ENCODE measurements at places on chromosomes 1 and 21.

- no peak for DNase-seq
These were observed 26.1 kb downstream of the CR1L start for GRCh38 chr1:207670997-207671396.

GRCh38 chr1:115170377-115170776 is 81.1 kb upstream of the TSPAN2 start:
- no peak for DNase-seq

DNA sequence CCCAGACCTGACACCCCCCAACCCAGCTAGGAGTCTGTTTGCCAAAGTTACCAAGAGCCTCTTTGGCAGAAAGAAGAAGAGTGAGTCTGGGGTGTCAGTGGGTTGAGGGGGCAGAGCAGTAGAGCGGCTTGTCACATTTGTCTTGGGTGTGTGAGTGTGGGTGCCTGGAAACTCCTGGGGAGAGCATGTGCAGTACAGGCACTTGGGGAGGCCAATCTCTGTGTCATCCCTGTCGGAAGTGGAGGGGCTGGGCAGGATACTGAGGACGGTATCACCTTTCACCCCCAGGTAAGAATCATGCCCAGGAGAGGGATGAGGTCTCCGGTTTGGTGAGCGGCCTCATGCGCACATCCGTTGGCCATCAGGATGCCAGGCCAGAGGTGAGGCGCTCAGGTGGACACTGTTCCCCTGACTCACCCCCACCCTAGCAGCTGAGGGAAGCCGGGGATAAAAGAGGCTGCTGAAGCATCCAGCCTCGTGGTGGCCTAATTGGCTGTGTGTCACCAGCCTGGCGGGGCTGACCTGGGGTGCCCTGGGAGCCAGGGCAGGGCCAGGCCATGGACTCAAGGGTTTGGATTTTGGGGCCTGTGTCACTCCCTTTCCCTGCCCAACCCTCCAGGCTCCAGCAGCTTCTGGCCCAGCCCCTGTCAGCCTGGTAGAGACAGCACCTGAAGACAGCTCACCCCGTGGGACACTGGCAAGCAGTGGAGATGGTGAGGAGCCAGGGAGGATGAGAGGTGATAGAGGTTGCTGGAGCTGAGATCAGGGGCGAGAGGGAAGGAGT is 3.3 kb downstream of the PLK3 start:
- DNase-seq = no peak

GRCh38 chr1:11960715-11961114 is 19.5 kb upstream of the MFN2 start:
- DNase-seq = no peak

- DNase-seq = no peak
These were observed 35.1 kb downstream of the LRRC42 start for GRCh38 chr1:53981220-53981619.

GRCh38 chr1:174157157-174157806 is 2.0 kb upstream of the RABGAP1L start:
- no peak for DNase-seq

- no peak for DNase-seq
These were observed 15.7 kb downstream of the FOXJ3 start for GRCh38 chr1:42319128-42319851.

DNA sequence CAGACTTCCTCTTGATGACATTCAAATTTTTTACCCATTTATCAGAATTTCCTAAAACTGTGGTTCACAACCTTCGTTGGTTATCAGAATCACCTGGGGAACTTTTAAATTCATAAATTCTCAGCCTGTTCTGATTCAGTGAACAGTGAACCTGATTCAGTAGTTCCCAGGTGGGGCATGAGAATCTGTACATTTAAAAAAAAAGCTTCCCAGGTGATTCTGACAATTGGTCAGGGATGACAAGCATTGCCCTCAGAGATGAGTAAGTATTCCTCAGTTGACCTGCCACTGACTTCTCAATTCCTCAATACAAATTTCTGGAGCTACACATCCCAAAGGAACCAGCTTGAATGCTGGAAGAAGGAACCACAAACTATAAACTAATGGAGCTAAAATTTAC is 23.5 kb upstream of the CR2 start:
- no peak for DNase-seq

GRCh38 chr1:1307261-1307922 is 338 bp downstream of the ACAP3 start:
- DNase-seq = no peak

GRCh38 chr1:227789084-227790033 is 26.1 kb upstream of the PRSS38 start:
- DNase-seq = no peak

DNA sequence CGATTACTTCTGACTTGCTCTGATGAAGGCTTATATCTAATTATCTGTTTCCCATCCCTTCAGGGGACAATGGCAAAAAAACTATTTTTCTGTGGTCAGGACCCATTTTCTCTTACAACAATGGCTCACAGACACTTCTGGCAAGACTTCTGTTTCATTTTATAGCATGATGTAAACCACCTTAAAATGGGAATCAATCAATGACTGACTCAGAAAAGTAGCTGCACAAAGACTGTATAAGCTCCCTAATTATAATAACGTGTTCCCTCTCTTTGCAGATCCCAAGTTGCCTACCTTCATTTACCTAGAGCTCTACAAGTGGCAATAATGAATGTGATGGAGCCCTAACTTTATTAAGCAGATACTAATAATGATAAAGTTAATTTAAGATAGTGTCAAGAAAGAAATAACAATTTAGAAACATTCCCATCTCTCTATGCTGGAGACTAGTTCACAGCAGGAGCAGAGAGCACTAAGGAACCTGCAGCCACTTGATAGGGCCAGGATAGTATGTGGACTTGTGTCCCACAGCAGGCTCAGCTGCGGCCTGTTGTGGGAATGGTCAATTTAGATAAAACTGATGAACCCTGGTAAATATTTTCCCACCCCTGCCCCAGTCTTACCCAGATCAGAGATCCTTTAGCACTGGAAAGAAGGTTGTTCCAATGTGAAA is 538 bp downstream of the GBP2 start:
- DNase-seq = no peak

- no peak for DNase-seq
These were observed 6.6 kb downstream of the CLCNKA start for GRCh38 chr1:16028237-16029002.

DNA sequence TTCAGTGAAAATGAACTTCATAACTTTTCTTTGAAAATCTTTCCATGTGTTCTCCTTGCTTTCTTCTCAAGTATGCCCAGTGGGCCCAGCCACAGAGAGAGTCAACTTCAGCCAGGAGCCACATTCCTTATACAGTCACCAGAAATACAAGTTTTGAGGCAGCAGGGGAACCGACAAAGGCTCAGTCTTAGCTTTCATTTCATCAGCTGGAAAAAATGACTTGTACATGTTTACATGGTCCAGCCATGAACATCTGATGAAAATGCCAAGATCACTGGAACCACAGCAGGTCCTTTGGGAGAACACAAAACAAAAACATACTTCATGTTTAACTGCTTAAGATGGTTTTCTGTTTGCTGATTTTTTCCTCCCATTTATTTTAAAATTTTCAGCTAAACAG is 72.5 kb downstream of the SYDE2 start:
- DNase-seq = no peak

DNA sequence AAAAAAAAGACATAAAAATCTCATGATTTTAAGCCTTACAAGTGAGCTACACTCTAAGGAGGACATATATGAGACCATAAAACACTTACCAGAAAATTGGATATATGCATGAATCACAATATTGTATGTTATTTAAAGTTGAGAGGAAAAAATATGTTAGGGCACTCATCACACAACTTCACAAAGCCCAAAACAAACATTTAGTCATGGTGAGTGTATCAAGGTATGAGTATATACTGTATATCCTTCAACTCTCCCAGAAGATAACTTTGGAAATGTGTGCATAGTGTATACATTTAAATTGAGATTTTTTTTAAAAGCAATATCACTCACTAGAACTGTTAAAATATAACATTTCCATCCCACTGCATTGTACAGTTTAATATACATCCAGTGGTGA is 259.3 kb downstream of the SRGAP2C start:
- DNase-seq = no peak

DNA sequence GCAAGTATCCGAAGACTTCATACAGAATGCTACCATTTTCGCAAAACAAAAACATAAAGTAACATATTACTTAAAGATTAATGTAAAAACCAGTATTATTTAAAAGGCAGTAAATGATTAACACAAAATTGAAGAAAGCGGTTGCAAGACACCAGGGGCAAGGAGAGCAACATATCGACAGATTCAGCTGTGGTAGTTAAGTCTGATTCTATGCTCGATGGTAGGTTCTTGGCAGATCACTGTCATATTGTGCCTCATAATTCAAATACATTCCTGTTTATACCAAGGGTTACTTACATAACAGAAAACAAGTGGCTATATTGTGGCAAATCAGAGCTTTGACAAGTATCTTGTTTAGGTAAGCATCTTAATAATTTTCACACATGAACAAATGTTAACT is 37.7 kb downstream of the NRIP1 start:
- DNase-seq = no peak

GRCh38 chr1:24069817-24070216 is 42.1 kb downstream of the MYOM3 start:
- no peak for DNase-seq

Measured in SW 1271 (cell line).